ENCODE measurements at places on chromosomes 12 and 14.

GRCh38 chr12:58154359-58154758, 213.0 kb downstream of the ATP23 start:
- no peak for DNase-seq

DNA sequence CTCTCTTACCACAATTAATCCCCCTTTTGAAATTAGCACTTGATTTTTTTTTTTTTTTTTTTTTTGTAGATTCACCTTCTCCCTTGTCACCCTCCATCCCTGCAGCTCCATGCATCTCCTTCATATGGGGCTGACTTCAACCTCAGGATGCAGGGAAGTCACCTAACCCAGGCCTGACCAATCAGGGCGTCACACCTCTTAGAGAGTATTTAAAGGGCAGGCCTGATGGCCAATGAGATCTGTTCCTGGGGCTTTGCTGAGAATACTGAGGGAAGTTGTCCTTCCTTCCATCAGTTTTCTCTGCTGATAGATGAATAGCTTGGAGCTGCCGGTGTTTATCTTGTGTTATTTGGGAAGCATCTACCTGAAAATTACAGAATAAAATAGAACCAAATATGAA, 1104.7 kb upstream of the TMEM132C start:
- DNase-seq: no peak

DNA sequence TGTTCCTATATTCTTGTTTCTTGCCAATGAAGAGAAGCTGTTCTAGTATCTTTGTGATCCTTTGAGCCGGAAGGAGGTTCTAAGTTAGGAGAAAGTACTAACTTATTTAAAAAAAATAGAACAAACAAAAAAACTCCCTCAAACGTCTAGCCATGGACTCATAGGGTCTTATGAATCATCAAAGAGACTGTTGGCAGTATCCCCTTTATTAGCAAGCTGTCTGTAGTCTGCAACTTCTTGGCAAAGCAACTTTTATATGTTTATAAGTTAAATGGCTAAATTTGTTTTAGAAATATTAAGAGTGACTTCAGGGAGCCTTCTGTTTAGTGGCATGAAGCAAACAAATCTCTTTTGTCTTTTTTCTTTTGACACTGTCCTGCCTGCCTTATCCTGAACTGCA, 291.9 kb downstream of the FUT8 start:
- no peak for DNase-seq

DNA sequence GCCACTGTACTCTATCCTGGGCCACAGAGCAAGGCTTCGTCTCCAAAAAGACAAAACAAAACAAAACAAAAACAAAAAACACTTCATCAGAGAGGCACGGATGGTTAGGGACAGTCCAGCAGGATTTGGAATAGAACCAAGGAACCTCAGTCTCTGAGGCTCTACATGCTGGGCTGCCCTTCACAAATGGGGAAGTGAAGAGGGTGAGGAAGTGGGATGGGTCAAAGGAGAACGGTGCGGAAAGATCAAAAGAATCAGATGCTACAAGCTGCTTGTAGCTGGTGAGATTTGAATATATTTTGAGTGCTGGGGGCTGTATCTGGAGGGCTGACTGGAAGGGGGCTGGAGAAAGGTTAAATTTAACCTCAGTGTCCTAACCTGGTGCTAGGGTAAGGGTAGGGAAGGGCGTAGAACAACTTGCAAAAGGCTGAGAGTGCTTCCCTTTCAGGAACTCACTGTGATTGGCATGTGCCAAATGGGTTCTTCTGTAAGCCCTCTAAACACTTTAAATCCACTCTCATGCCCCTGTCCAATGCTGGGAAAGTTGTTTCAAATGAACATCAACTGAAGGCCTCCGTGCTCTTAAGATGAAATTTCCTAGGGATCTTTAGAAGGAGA, 4.6 kb downstream of the FOXJ2 start:
- no peak for DNase-seq

DNA sequence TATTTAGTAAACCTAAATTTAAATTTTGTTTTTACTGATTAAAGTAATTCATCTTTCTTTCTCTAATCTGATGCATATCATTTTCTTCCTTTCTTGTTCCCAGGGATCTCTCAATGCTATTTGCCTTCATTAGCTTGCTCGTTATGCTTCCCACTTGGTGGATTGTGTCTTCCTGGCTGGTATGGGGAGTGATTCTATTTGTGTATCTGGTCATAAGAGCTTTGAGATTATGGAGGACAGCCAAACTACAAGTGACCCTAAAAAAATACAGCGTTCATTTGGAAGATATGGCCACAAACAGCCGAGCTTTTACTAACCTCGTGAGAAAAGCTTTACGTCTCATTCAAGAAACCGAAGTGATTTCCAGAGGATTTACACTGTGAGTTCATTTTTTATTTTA, 48.6 kb downstream of the VEZT start:
- DNase-seq: no peak

DNA sequence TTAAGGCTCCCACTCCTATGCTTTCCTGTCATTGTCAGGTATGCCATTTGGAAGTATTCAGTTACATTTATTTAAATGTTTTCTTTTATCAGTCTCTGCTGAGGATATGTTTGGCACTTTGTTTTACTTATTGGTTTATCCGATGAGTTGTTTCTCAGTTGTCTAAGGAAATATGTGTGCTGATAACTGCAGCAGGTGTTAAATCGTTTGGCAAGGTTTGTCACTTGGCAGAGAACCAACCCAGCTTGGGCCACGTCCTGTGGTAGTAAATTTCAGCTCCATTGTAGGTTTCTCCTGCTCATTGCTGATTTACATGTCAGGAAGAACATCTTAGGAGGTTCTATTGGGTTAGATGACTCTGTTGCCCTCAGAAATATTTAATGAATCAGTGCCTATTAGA, 22.0 kb upstream of the MGST1 start:
- no peak for DNase-seq

DNA sequence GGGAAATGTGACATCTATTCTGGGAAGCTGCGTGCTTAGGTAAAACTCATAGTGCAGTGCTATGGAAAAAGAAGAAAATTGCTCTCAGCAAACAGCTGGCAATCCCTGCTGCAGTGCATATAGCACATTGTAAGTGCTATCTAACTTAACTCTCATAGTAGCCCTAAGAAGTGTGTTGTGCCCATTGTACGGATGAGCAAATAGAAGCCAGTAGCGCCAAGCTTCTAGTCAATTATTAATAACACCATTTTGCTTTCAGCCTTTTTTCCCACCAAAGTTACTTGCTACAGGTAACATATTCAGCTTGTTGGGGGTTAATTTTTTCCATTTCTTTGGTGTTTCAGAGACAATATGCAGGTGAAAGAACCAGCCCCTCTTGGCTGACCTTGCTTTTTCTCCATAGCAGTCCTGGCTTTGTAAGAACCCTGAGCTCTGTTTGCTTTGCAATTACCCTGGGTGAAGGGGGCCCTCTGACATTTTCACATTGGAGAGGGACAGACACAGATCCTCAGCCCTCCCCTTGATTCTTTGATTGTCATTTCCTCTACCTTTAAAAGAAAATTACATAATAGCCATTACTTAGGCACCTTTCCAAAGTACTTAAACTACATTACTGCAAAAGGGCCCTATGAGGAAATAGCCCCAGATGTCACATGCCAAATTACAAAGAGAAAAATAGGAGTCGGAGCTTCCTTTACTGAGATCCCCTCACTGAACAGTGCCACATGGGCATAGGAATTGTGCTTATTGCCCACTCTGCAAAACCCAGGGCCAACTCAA, 576.2 kb upstream of the TBX3 start:
- no peak for DNase-seq

DNA sequence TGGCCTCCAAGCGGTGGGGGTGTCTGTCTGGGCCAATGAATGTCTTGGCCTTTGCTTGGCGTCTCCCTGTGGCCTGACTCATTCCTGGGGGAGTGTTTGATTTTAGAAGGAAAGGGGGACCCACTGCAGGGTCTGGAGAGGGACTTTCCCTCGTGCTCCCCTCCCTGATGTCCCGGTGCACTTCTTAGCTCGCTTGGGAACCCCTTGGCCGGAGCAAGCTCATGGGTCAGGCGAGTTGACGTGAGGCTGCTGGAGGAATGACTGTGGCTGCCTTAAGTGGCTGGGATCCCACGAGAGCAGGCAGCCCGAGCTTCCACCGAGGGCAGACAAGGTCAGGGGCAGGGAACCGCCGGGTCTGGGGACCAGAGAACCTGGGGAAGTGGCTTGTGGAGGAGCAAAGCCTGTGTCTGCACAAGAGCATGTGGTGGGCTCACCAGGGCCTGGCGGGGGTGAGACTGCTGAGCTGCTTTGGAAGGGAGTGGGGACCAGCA, 218.4 kb upstream of the C14orf180 start:
- DNase-seq: no peak

DNA sequence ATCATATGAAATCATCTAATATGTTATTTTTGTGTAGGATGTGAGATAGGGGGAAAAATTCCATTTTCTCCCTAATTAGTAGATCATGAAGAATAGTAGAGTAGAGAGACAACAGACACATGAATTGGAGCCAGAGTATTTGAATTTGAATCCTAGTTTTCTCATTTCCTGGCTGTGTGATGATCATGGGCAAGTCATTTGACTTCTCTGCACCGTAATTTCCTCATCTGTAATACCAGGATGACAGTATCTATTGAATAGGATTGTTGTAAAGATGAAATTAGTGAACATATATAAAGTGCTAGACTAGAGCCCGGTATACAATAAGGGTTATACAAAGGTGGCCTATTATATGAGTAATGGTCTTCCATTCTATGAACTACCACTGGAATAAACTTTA, 32.2 kb upstream of the PLXNC1 start:
- no peak for DNase-seq

Data from brain pericyte (primary cell).